ENCODE measurements at places on chromosomes 3 and 15. TPM values are rescaled to one million over a fixed set of nuclear protein-coding genes. Genes with fewer than 3 reads are reported as not detected.

- H3K4me1 ChIP-seq = peaks cover 22% of the 10 kb centered on the region
- H3K27ac ChIP-seq = peak overlapping the region; percentile 77
- no peak overlapping the region for H3K4me3 ChIP-seq
These were observed 32.2 kb upstream of the LACTB start for GRCh38 chr15:63089260-63090043.

DNA sequence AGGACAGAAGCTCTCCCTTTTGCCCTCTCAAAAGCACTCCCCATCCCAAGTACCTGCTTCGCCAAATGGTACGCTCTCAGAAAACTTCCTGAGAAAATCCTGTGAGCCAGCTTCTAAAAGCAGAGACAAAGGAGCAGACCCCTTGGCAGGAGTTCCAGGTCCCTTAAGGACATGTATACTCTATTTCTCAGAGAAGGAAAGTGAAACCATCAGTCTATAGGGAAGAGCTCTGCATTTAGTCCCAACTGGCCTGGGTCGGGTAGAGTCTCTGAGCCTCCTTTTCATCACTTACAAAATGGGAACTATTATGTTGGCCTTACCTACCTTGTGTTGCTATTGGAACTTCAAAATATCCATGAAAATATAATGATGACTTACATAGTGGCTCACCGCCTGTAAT lies 19.7 kb downstream of the DAPK2 start:
- no peaks in the 10 kb centered on the region for H3K36me3 ChIP-seq

- peak overlapping the region; percentile 78 for H3K27ac ChIP-seq
- H3K27me3 ChIP-seq = no peaks in the 10 kb centered on the region
- no peaks in the 10 kb centered on the region for H3K36me3 ChIP-seq
- peak; percentile 16 for DNase-seq
- H3K4me3 ChIP-seq = no peak overlapping the region
- peaks cover 19% of the 10 kb centered on the region for H3K4me1 ChIP-seq
These were observed 401.4 kb downstream of the ROBO1 start for GRCh38 chr3:79366414-79366813.

RHOV gene
- total RNA-seq = 0.43 TPM

ANKUB1 gene
- not detected for total RNA-seq
